ENCODE measurements at places on chromosomes 4 and X.

GRCh38 chrX:152949114-152949513 lies 44.8 kb downstream of the PNMA5 start:
- no peak for DNase-seq

GRCh38 chrX:38326086-38326485 lies 1.2 kb downstream of the RPGR start:
- DNase-seq: no peak

DNA sequence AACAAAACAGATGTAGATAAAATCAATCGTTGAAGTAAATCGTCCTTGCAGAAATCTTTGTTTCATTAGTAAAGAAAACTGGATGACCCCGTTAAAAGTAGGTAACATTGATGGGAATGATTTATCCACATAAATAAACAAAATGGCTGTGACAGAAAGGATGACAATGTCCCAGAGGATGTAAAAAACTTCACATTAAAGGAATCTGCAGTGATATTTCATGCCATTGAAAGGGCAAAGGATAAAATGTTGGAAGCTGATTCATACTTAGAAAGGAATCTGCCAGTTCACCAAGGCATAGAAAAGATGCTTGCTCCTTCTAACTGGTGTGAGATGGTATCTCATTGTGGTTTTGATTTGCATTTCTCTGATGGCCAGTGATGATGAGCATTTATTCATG lies 24.2 kb upstream of the EPGN start:
- peak; percentile 41 for DNase-seq

GRCh38 chr4:54614149-54614548 lies 43.6 kb upstream of the KIT start:
- no peak for DNase-seq

DNA sequence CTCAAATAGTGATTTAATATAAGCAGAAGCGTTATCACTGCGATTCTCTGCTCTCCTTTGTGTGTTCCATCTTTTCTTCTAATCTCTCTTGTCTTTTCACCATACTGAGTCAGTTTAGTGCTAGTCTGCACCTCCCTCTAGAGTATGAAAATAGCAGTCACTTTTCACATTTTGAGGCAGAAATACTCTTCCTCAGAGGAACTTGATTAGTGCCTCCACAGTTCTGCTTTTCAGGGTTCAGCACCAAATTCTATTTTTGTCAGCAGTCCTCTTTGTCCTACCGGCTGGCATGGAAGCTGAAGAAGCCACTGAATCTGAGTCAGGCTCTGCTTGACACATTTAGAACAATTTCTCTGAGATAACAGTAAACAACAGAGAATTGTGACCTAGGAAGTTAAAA lies 49.7 kb upstream of the ANKRD17 start:
- peak; percentile 55 for DNase-seq

GRCh38 chr4:17595471-17596005 lies 18.5 kb downstream of the LAP3 start:
- DNase-seq: no peak

GRCh38 chrX:115189110-115189509 lies at the start of gene RBMXL3:
RBMXL3 (plus strand) TSS chrX:115189410; CDS start chrX:115189442, 32 bp downstream.
- no peak for DNase-seq
